ENCODE measurements at places on chromosomes 7 and 10.

DNA sequence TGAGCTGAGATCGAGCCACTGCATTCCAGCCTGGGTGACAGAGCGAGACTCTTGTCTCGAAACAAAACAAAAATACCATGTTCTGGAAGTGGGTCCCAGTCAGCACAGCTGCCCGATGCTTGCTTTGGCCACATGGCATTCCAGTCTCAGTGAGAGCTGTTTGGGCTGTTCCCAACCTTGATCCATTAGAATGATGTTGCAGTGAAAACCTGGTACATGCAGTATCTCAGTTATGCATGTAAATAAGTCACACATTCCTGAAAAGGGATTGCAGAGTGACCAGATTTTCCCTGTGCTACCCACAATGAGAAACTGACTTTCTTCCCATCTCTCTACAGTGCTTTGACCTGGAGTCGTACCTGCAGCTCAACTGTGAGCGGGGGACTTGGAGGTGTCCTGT, 15.4 kb downstream of the ZMIZ2 start:
- no peak for DNase-seq

DNA sequence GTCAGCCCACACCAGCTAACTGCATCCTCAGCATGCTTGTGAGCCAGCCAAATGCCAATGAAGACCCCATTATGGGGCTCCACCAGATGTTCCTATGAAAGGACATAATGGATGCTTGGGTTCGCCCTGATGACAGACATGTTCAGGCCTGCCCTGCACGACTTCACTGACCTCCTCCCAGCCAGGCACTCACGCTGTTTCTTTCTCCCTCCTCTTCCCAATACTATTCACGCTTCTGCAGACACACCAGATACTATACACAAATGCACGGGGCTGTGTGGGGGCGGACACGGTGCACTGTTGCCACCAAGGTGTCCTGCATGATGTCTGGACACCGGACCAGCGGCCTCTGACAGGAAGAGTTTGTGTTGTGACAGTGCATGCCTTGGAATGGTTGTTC, 284.2 kb downstream of the PRPF18 start:
- DNase-seq, result no peak

DNA sequence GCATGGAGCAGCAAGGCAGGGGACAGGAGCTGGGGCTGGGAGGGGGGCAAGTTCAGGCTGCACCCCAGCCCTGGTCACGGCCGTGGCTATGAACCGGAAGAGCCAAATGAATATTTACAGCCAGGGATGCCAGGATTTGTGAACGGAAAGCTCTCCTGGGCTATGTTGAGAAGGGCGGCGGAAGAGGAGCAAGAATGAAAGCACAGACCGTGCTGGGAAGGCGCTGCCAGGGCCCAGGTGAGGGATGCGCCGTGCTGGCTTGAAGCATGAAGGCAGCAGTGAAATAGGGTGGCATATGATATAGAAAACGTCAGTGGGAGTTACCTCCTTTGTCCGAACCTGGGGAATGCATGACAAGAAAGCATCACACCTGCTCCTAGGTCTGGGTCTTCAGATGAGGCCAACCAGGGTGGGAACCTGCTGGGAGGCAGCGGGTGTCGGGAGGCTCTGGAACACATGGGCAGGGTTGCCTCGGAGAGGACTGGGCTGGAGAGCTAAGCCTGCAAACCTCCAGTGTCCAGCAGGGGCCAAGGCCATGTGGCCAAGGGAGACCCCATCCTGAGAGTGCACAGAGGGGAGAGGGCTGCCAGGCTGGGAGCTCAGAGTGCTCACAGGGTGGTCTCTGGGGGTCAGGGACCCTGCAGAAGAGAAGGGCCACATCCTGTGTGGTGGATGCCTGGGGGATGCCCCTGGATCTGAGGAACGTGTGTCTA, 120.6 kb upstream of the TCERG1L start:
- DNase-seq, result no peak

DNA sequence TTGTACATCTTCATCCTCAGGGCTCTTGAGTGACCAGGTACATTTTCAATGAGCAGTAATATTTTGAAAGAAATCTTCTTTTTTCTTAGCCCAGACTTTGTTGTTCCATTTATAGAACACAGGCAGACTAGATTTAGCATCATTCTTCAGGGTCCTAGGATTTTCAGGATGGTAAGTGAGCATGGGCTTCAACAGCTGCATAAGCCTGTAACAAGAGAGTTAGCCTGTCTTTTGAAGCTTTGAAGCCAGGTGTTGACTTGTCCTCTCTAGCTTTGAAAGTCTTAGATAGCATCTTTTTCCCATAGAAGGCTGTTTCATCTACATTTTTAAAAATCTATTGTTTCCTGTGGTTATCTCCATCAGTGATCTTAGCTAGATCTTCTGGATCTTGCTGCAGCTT, 4.5 kb upstream of the NDUFA5 start:
- DNase-seq, result no peak

- no peak for DNase-seq
Measured at GRCh38 chr10:34228066-34228465, 587.0 kb downstream of the PARD3 start.

- no peak for DNase-seq
Measured at GRCh38 chr10:49666054-49666615, 13.3 kb upstream of the C10orf53 start.

GRCh38 chr10:112465299-112465883, 18.4 kb downstream of the VTI1A start:
- no peak for DNase-seq

- no peak for DNase-seq
Measured at GRCh38 chr7:132368246-132368900, 207.9 kb downstream of the PLXNA4 start.

DNA sequence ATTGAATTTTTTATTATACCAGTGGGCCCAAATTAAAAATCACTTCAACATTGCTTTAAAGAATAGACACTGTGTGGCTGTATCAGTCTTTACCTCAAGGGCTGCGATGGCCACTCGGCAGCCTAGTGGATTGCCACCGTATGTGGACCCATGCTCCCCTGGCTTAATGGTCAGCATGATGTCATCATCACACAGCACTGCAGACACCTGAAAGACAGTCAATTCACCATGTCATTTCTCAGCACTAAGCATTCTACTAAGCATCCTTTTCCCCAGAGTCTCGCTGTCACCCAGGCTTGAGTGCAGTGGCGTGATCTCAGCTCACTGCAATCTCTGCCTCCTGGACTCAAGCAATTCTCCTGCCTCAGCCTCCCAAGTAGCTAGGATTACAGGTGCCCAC, 17.1 kb downstream of the OAT start:
- no peak for DNase-seq

- DNase-seq, result no peak
Measured at GRCh38 chr10:89861584-89862301, 160.4 kb downstream of the KIF20B start.

DNA sequence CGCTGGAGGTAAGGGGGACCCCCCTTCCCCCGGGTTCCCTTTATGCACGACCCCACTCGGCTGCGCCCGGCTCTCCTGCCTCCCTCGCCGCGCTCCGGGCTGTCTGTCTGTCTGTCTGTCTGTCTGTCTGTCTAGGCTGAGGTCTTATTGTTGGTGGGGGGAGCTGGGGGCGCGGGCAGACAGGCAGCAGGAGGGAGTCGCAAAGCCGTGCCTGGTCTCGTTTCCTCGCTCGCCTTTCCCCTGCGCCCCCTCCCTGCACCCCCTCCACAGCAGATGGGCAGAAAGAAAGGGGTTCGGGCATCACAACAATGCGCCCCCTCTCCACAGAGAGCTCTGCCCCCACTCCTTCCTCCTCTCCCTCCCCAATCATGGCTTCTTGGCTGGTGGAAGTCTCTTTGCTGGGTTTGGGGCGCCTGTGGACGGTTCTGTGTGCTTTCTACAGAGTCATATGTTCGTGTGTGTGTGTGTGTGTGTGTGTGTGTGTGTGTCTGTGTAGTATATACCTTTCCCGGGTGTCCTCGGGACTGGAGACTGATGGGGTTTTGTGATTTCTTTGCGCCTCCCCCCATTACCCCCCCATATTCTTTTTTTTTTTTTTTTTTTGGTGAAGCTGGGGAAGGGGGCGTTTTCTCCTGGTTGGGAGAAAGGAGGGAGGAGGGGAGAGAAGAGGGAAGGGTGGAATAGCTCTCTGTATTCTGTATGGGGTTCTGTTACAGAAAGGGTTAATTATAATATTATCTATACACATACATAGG, 1.9 kb downstream of the AUTS2 start:
- DNase-seq, result peak; percentile 53

DNA sequence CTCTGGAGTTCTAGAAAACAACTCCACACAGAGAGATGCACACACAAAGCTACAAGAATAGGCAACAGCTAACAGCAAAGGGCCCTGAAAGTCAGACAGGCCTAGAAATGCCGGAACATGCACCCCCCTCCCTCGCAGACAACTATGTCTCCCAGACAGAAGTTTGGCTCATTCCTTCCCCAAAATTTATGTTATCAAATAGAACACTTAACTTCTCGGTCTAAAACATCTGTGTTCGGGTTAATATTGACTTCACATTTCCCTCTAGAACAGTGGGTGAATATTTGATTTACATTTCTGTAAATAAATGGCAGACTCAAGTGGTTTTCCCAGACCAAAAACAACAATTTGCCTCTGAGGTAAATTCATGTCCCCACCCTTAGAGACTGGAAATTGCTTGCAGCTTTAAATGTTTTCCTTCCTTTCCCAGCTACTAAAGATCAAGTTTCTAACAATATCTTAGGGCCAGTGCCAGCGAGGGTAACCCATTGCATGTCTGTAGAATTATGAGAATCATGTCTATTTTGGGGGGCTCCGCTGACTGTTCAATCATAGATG, 92.5 kb upstream of the INHBA start:
- no peak for DNase-seq

GRCh38 chr10:78620985-78621799, 447.6 kb upstream of the ZMIZ1 start:
- no peak for DNase-seq

- no peak for DNase-seq
Measured at GRCh38 chr7:156147104-156147503, 334.8 kb upstream of the SHH start.

- no peak for DNase-seq
Measured at GRCh38 chr10:15122477-15123030, 25.4 kb downstream of the RPP38 start.

GRCh38 chr7:46153583-46153950, 232.5 kb upstream of the IGFBP3 start:
- no peak for DNase-seq

DNA sequence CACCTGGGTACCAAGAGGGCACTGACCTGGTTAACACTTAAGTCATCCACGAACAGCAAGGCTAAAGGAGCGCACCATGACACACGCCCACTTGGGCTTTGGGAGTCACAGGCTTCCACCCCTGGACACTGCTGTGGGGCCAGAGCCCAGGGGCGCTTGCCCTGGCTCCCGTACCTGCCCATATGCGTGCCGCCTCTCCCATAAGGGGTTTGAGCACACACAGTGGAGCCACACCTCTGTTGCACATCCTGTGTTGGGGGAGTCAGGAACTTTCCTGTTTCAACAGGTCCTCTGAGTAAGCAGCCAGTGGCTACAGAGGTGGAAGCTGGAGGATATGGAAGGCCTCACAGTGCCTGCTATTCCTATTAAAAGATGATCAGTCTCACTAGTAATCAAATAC, 152.0 kb downstream of the REEP3 start:
- no peak for DNase-seq

GRCh38 chr10:28367929-28368484, 65.1 kb upstream of the MPP7 start:
- no peak for DNase-seq

DNA sequence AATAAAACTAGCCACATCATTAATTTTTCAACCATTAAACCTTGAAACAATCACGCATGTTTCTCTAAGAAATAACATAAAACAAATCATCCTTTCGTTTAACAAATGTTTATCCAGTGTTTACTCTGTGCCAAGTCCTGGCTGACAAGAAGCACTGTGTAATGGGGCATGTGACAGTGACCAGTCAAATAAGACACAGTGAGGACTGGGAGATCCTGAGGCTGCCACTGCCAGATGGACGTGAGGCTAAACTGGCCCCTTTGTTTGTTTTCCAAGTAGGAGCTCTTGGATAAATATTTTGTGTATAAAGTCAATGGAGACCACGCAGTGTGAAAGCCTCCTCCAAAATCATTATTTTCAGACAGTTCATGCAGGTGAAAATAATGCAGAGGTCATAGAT, 626.2 kb downstream of the SUGCT start:
- no peak for DNase-seq

- DNase-seq, result no peak
Measured at GRCh38 chr7:915291-916218, 38.9 kb downstream of the ADAP1 start.

GRCh38 chr10:118820326-118821116, 65.8 kb upstream of the CACUL1 start:
- no peak for DNase-seq

GRCh38 chr10:101778781-101779543, 3.0 kb upstream of the FGF8 start:
- DNase-seq, result peak; percentile 96

DNA sequence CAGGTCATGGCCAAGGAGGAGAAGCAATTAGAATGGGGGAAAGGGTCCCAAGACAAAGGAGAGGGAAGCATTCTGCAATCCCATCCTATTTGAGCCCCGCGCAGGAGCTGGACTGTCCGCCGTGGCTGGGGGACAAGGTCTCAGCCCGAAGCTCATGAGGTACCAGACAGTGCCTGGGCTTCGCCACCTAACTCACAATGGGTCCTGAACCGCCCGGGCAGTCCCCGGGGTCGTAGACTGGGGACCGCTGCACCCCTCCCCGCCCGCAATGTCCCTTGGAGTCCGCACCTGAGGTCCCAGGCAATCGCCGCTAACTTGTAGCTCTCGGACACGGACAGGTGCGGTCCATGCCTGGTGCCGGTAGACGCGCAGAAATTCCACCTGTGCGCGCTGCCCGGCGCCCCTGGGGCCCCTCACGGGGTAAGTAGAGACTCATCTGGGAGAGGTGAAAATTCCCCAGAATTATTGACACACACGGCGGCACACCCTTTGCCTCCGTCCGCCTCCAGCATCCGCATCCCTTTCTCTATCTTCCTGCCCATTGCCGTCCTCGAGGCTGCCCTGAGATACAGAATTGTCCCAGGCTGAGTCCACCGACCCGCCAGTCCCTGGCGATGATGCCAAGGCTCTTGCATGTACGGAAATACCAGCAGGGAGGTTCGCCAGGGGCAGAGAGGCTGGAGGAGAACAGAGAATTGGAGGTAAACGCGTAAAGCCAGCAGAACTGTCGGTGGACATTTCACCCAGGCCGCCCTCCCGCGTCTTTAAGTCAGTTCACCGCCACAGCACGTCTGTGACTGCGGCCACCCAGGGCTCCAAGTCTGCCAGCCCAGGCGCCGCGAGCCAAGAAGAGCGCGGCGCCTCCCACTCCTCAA, 1.8 kb downstream of the CHRM2 start:
- peak; percentile 49 for DNase-seq

Measured in GM23338 (cell line).